Amniotic stem cell (primary cell): ENCODE measurements at places on chromosomes 16 and 17.
A peak's percentile ranks its signal among the peaks of the same experiment; 100 is the strongest.

- DNase-seq = no peak
These were observed 25.1 kb downstream of the SLC6A4 start for GRCh38 chr17:30210366-30210765.

GRCh38 chr17:69142175-69142802 lies 594 bp upstream of the ABCA6 start:
- DNase-seq = no peak

DNA sequence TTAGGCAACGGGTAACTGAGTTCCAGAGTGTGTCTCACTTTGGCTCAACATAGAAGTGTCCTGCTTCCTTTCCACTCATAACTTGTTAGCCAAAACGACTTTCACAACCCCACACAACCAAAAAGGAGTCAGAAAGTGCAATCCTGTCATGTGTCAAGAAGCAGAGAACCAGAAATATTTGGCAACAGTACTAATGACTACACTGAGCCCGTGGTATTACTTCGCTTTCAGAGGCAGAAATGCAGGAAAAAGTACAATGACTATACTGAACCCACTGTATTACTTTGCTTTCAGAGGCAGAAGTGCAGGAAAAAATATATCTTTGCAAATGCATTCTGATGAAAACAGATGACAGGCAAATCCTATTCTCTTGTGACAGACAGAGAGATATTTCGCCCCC lies 484.6 kb downstream of the KIF2B start:
- no peak for DNase-seq

- no peak for DNase-seq
These were observed 29.4 kb downstream of the SLC12A3 start for GRCh38 chr16:56894331-56894917.

DNA sequence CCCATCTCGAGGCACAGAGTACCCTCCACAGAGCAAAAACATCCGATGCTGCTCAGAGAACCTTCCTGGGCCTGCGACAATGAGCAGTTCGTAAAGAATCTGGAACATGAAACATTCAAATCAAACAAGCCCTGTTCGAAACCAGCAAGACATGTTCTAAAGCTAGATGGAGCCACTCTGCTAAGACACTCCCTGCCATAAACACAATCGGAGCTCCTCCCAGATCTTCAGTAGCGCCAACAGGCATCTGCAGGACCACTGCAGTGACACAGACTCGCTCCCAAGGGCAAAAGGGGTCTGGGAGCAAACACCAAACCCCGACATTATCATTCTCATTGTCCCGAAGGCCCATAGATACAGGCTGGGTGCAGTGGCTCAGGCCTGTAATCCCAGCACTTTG lies 108.7 kb downstream of the ZFHX3 start:
- no peak for DNase-seq

DNA sequence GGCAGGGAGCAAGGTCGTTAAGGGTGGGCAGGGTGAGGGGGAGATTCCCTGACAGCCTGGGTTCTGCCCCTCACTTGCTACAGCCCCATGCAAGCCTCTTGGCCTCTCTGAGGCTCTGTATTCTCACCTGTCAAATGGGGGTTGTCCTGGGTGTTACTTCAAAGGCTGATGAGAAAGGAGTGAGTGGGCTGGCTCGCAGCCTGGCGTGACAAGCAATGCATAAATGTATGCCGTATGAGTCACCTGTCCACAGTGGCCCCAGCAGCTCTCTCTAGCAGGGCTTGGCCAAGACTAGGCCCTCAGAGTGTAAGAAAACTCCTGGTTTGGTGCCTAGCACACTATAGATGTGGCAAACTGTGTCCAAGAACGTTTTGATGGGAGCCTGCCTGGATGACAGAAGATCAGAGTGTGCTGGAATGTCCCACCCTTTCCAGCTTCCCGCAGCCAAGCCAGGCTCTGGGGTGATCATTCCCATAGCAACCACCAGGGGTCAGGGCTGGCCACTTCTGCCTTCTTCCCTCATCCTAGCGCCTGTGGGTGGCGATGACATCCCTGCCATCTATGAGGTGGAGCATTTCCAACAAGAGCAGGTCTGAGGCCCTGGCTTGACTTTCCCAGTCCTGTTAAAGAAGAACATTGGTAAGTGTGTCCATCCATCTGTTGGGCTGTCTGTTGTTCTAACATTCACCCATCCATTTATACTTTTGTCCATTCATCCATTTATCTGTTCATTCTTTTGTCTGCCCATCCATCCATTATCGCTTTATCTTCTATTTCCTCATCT lies 37.2 kb upstream of the ADGRG1 start:
- peak; percentile 39 for DNase-seq

DNA sequence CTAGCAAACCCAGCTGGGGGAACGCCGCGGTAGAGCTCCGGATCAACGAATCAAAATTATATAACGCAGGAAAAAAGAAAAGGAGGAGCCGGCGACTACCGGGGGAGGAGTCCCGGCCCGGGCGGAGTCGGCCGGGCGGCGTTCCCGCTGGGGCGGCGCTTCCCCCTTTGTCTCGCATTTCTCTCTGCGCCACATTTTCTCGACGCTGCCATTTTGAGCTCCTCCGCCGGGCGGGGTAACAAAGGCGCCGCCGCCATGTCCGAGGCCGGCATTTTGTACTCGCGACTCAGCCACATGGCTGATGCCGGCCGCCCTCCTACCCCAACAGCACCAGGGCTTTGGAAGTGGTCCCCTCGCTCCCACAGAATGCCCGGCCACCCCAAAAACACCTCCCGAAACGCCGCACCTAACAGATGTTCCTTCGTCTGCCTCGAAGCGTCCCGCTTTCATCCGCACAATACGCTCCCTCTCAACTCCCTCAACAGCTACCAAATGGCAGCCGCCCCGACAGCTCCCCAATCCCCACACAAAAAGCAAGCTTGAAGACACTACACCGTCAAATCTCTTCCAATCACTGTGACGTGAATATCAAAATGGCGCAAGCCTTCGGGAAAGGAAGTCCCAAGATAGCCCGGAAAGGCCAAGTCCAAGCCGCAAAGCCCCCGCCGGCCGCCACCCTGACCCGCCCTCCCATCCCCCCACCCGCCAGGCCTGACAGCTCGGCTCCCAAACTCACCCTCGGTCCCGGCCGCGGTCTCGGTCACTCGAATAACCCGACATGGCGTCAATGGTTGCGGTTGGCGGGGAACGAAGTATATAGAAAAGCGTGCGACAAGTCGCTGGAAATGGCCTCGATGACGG lies 519 bp downstream of the DDX5 start:
- no peak for DNase-seq

DNA sequence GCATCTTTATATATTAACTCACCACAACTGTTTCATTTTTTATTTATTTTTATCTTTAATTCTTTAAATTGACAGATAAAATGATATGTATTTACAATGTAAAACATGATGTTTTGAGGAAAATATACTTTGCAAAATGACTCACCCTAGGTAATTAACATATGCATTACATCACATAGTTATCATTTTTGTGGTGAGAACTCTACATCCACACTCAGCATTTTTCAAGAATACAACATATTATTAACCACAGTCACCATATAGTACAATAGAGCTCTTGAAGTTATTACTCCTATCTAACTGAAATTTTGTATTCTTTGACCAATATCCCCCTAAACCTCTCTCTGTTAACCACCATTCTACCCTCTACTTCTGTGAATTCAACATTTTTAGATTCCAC lies 194.7 kb upstream of the KIF2B start:
- DNase-seq = no peak
